ENCODE measurements at places on chromosomes 12 and 14. TPM values are rescaled to one million over a fixed set of nuclear protein-coding genes. Genes with fewer than 3 reads are reported as not detected.

DNA sequence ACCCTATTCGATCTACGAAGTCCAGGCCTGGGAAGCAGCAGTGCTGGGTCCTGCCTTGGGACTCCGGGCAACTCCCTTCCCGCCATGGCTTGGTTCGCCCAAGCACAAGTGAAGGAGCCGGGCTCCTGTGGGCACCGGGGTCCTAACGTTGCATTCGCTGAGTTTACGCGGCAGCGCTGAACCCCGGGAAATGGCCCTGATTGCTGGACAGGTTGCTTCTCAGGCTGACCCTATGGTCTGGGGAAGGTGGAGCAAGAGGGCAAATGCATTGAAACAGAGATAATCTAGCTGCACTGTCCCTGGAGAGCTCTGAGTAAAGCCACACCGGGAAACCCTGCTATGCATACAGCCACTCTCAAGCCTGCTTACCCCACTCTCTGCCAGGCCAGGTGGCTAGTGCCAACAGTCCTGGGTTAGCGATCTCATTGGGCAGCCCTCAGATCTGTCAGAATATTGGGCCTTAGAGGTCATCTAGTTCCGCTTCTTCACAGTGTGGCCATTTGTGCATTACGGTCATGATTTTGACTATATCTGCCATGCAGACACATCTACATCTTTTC, 11.3 kb downstream of the SYNE3 start:
- no peak for DNase-seq

GRCh38 chr12:8996682-8997405, 7.5 kb downstream of the KLRG1 start:
- DNase-seq = no peak

DNA sequence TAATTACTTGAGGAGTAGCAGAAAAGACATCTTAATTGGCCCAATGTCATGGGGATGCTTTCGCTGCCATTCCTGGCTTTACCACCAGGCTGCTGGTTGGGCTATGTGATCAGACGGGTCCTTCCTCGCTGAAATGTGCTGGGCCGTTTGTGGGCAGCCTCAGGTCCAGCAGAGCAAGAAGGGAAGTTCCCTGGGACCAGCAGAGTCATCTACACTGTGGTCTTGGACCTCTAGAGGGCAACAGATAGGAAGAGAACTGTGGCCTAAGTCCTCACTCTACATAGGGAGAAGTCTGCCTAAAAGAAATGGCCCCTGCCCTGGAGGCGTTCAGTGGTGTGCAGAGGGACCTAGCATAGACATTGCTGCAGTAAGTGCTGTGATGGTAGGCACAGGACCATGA, 10.9 kb downstream of the EVL start:
- DNase-seq = no peak

Gene CYP27B1
- polyA plus RNA-seq = 0.86 TPM

- no peak for DNase-seq
Observed at GRCh38 chr12:1777798-1778197, 42.6 kb upstream of the LRTM2 start.

GRCh38 chr12:132467511-132467910, 22.4 kb upstream of the FBRSL1 start:
- DNase-seq = no peak

Gene NDRG2
- 183 TPM for polyA plus RNA-seq

DNA sequence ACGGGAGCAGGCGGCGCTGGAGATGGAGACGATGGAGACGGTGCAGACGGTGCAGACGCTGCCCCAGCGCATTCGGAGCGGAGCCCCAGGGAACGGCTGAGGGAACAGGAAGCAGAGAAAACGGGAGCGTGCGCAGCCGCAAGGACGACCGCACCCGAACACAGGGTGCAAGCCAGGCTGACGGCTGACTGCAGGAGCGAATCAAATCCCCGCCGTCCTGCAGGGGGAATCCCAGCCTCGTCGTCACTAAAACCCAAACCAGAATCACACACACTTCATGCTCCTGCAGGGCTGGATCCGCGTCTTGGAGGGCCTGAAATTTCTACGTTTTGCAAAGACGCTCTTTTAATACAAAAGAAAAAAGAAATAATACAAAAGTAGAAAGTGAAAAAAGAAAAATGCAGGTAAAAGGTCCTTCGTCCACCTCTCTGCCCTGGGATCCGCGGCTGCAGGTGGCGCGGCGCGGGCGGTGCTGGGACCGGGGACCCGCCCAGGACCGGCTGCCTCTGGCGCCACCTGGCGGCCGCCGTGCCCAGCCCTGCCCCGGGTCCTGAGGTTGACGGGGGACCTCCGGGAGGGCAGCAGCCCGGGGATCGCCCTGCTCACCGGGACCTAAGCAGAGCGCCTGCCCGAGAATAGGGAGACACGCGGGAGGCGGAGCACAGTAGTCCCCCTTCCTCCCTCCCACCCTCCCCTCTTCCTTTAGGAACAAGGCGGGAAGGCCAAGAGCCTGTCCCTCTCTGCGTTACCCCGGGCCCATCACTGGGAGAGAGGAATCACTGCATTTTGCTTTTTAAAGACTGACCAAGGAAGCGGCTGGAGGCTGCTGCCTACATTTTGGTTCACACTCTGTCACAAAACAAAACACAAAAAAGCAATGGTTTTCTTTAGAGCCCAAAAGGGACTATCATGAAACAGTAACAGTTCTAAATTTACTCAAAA, 20.1 kb downstream of the STX2 start:
- DNase-seq = no peak

Gene OR4E1
- not detected for polyA plus RNA-seq

GRCh38 chr14:33259764-33260163, 321.1 kb downstream of the NPAS3 start:
- no peak for DNase-seq

GRCh38 chr14:93249128-93249831, 42.2 kb downstream of the UBR7 start:
- no peak for DNase-seq

GRCh38 chr14:23544511-23545447, 6.8 kb downstream of the ZFHX2 start:
- DNase-seq = no peak

Gene IFNG-AS1
- polyA plus RNA-seq = 0.15 TPM
